ENCODE measurements at places on chromosomes 16 and 17.
A peak's percentile ranks its signal among the peaks of the same experiment; 100 is the strongest.

DNA sequence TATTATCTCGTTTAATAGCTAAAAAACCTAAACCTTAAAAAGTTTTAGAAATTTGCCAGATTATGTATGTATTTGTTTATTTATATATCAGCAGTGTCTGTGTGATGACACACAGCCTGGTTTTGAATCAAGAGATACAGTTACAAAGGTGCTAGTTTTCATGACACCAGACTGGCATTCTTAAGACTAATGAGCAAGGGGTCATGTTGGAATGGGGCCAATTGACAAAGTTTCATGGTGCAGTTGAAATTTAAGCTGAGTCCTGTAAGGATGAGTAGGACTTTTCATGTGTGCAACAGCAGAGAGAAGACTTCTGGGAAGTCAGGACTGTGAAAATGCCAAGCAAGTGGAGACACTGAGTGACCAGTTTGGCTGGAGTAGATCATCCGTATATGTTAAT is 3.2 kb upstream of the KRT10 start:
- no peaks in the 10 kb centered on the region for H3K4me1 ChIP-seq
- H3K27me3 ChIP-seq = no peaks in the 10 kb centered on the region
- no peaks in the 10 kb centered on the region for H3K36me3 ChIP-seq
- no peak for DNase-seq
- H3K4me3 ChIP-seq = no peak overlapping the region
- H3K27ac ChIP-seq = no peak overlapping the region

DNA sequence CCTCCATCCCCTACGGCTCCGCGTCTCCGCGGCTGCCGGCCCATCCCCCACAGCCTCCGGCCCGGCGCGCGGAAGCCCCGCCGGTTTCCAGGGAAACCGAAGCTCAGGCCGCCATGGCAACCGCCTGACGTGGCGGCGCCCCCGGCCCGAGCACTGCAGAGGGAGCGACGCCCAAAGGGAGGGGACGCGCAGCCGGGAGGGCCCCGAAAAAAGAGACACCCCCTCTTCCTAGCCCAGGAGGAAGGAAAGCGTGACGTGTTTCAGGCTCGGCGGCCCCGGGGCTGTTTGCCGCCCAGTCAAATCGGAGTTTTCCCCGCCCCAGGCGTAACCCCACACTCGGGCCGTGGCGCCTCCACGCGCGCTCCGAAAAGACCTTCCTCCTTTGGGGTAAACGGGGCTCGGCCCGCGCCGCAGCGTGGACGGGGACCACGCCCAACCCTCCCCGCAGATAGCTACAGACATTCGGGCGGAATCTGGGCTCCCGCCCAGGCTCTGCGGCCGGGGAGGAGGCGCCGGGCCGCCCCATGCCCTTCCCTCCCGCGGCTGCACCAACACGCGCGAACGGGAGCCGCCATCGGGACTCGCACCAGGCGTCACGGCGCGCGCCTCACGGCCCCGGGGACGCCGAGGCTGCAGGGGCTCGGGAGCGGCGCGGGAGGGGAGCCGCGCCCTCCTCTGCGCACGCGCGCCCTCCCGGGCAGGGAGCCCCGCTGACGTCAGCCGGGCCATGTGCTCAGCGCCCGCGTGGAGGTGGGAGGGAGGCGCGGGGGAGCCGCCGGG is 7.5 kb downstream of the MNT start:
- H3K36me3 ChIP-seq = no peaks in the 10 kb centered on the region
- H3K4me3 ChIP-seq = peak overlapping the region; percentile 64
- H3K4me1 ChIP-seq = peaks cover 65% of the 10 kb centered on the region
- peak; percentile 87 for DNase-seq
- H3K27ac ChIP-seq = peak overlapping the region; percentile 94

DNA sequence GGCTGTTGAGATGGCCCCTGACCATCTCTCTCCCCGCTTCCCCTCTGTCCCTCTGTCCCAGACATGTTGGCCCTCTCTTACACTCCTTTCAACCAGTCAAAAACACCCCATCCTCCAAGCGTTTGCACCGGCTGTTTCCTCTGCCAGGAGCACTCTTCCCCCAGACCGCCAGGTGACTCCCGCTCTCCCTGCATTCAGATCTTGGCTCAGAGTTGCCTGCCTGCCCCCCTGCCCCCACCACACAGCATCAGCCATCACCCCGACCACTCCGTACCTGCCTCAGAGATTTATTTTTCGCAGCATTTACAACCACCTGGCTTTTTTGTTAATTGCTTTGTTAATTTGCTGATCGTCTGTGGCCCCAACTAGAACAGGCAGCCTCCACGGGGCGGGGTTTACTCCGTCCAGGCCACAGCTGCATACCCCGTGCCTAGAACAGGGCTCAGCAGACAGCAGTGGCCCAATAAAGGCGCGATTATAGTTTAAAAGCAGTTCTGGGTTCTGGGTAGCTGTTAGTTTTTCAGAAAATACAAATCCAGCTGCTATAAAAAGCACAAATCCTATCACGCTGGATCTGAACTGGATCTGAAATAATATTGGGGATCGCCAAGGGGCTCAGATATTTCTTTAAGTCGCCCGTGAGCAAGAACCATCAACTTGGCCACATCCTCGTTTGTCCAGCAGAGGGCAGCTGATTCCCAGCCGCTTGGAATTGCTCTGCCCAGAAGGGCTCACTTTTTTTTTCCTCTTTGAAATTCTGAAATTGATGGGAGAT is 173.6 kb downstream of the IRF8 start:
- no peak overlapping the region for H3K27ac ChIP-seq
- peak; percentile 54 for DNase-seq
- no peaks in the 10 kb centered on the region for H3K4me1 ChIP-seq
- no peak overlapping the region for H3K4me3 ChIP-seq

DNA sequence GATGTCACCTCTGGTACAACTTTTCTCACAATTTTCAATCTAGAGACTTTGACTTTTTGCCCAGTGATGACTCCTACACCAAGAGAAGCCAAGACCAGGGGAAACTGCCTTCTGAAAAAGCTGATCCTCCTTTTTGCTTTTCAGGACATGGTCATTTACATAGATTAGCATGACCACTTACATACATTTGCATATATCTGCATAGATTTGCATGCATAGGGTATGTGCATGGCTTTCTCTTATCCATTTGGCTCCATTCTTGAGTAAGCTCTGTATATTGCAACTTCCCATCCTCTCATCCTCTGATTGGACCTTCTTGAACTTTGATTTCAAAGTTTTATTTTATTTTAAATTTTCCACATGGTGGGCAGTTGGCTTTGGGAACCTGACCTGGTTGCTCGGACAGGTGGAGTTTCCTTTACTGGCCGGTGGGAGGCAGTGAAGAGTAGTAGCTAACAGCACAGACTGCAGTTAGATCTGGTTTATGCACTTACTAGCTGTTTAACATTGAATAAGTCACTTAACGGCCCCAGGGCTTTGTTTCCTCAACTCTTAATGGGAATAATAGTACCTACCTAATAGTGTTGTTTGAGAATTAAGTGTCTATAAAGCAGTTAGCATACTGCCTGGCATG is 92.9 kb downstream of the GPR139 start:
- no peaks in the 10 kb centered on the region for H3K36me3 ChIP-seq
- no peaks in the 10 kb centered on the region for H3K4me1 ChIP-seq
- no peak for DNase-seq

DNA sequence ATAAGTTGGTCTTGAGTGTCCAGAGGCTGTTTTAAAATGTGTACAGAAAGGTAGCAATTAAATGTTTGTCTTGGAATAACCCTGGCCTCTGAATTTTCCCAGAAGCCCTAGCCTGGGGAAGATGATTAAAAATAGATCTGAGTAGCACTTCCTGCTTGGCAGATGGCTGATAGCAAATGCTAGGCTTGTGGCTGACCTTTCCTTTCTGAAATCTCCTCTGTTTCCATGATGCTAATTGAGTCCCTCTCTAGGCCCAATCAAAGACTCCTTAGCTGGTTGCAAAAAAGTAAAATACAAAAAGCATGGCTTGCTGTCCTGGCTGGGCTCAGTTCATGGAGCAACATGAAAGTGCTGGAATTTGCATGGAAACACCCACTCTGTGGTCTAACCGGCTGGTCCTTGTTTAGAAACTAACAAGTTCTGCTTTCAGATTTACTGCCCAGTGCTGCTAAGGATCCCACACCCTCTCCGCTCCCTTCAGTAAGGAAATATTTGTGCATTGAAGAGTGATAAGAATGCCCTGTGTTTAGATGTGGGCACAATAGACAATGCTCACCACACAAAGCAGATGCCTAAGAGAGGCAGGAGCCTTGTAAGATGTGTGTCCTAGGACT is 40.8 kb downstream of the YPEL2 start:
- H3K4me1 ChIP-seq = peaks cover 94% of the 10 kb centered on the region
- H3K27me3 ChIP-seq = no peaks in the 10 kb centered on the region
- no peak for DNase-seq
- H3K36me3 ChIP-seq = no peaks in the 10 kb centered on the region
- H3K4me3 ChIP-seq = peak overlapping the region; percentile 6

- H3K27ac ChIP-seq = no peak overlapping the region
- no peak overlapping the region for H3K4me3 ChIP-seq
- no peaks in the 10 kb centered on the region for H3K27me3 ChIP-seq
- DNase-seq = peak; percentile 8
Measured at GRCh38 chr16:64089697-64090096, 1032.2 kb downstream of the CDH11 start.

- no peaks in the 10 kb centered on the region for H3K4me1 ChIP-seq
- no peaks in the 10 kb centered on the region for H3K36me3 ChIP-seq
- no peak for DNase-seq
- H3K4me3 ChIP-seq = no peak overlapping the region
Measured at GRCh38 chr17:63306855-63307254, 139.3 kb downstream of the CYB561 start.
